Fibroblast of skin of left biceps (primary cell): ENCODE measurements at places on chromosomes 16 and 17.

DNA sequence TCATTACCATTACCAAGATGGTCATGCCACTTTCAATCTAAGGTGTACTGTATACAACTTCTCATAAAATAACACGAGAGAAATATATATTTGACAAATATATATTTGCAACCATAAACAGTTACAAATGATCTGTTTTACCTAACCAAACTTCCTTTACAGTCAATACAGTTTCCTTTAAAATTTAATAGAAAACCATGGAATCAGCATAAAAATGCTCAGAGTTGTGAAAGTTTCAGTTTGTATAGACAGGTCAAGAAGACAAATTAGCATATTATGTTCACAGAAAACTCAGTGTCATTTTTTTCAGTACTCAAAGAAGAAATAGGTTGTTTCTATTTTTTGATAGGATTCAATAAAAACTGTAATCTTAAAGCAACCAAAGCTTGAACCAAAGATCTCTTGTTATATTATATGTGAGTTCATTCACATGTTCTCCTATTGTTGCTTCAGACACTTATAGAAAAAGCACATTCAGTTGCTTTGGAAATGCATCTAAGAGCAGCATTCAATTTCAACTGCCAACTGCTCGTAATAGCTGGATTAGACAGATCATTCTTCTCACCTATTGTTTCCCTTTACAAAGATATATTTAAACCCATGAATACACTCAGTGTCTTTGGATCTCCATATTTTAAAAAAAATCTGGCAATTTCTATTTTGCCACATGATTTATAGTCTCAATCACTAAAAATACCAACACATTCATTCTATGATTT is 15.1 kb downstream of the SSH2 start:
- no peak for DNase-seq

DNA sequence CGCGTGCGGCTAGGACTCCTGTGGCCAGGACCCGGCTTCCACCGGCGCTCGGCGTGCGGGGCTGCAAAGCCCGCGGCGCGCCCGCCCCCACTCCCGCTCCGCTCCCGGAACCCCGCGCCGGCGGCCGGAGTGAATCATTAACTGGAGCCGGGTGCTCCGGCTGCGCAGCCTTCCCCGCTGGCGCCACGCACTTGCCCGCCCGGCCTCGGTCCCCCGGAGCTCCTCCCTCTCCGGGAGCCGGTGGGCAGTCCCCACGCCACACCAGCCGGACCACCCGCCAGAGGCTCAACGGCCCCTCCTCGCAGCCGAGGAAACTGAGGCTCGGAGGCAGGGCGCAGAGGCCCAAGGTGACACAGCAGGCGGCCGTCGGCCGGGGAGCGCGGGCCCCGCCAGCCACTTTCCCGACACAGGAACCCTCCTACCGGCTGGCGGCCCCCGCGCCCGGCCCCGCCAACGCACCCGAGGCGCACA is 580 bp downstream of the BCAR1 start:
- no peak for DNase-seq

GRCh38 chr17:78159575-78160158 is 8.7 kb upstream of the SYNGR2 start:
- DNase-seq, result peak; percentile 64

GRCh38 chr17:39920218-39921210 is 2.1 kb upstream of the GSDMB start:
- no peak for DNase-seq

- DNase-seq, result no peak
Observed at GRCh38 chr16:24544640-24545039, 5.3 kb downstream of the RBBP6 start.

- no peak for DNase-seq
Observed at GRCh38 chr16:50259334-50260205, 6.8 kb upstream of the ADCY7 start.

GRCh38 chr17:19317359-19318095 is 45.0 kb downstream of the B9D1 start:
- no peak for DNase-seq
